ENCODE measurements at places on chromosomes 6 and 20.

DNA sequence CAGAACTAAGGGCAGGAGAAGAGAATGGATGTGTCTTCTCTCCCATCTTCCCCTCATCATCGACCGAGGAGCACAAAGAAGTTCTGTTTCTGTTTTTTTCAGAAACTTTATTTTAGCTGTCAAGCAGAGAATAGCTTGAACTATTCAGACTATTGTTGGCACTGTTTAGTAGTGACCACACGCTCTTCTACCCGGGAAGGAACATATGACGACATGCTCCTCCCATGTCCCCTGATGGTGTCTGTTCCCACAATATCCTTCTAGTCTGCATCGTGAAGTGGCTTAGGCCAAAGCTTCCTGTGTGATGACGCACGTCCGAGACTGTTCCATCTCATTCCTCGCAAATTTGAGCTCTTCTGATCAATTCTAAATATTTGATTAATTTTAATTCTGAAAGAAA, 27.2 kb upstream of the KIF25 start:
- no peak for DNase-seq

GRCh38 chr6:143098054-143098671, 37.5 kb downstream of the AIG1 start:
- peak; percentile 22 for DNase-seq

DNA sequence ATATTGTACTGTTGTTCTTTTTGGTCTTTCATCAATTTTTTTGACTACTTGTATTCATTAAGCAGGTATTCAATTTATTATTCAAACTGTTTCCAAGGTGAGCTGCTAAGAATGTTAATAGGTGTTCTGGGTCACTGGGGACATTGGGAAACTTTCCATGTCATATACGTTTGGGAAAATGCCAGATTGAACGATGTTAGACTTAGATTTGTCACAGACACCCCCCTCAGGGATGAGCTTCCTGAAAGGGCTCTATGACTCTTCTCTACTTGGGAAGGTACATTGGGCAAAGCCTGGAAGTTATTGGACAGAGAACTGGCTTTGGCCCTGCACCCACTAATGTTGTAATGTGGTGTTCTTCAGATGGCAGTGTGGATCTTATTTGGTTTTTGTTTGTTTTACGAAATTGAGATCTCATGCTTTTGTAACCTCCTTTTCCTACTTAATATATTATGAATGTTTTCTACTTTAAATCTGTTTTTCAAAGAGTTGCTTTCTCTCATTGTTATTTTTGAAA, 42.1 kb downstream of the PLCB4 start:
- DNase-seq, result no peak

DNA sequence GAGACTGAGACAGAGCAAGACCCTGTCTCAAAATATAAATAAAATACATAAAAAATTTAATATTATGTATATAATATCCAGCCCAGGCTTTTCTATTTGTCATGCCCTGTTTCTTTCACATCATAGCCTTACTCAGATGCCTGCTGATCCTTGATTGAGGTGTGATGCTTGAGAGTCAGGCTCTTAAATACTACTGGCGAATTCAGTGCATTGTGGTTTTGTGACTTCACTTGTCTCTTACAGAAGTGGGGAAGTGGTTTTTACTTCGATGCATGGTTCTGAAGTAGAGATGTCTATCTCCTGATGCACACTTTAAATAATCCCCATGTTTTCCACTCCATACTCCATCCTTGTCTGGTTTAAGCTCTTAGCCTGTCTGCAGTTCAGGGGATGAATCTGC, 29.1 kb downstream of the ASXL1 start:
- peak; percentile 50 for DNase-seq

GRCh38 chr6:47674673-47675072, 23.7 kb upstream of the ADGRF4 start:
- no peak for DNase-seq

Measured in hematopoietic multipotent progenitor cell (in vitro differentiated cells).